Suprapubic skin (tissue), 4 donors: ENCODE measurements at places on chromosomes 16 and 17.

DNA sequence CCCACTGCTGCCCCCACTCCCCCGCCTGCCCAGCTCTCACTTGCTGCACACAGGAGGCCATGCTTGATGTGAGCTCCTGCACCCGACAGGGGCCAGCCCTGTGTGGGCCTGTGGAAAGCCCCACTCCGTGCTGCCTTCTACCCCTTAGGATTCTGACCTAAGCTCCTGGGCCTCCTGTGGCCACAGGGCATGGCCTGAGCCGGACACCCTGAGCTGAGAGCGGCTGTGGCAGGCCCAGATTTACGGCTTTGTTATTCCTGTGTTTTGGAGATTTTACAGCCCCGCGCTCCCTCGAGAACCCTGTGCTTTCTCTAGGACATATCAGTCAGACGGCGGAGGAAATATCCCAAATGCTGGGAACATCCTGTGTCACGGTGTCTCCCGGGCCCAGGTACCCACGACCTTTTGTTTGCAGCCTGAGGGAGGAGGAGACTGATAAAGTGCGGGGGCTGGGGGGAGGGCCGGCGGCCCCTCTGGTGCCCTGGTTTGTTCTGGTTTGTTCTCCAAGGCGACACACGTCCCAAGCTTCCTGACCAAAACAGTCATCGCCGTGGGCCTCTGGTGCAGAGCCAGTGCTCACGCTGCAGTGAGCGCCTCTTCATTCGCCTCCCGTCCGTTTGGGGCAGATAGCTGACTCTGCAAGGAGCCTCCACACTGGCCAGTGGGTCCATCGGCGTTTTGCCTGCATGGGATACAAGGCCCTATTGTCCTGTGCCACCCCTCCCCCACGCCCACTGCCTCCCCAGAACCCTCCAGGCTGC is 363.4 kb downstream of the C16orf95 start:
- no peak overlapping the region for H3K27ac ChIP-seq
- no peak for DNase-seq
- H3K27me3 ChIP-seq = peaks cover 43% of the 10 kb centered on the region
- peaks cover 4% of the 10 kb centered on the region for H3K4me1 ChIP-seq
- no peaks in the 10 kb centered on the region for H3K36me3 ChIP-seq
- no peak overlapping the region for H3K4me3 ChIP-seq

- DNase-seq = no peak
- no peaks in the 10 kb centered on the region for H3K27me3 ChIP-seq
- H3K4me1 ChIP-seq = peaks cover 19% of the 10 kb centered on the region
- H3K36me3 ChIP-seq = no peaks in the 10 kb centered on the region
- H3K27ac ChIP-seq = no peak overlapping the region
Measured at GRCh38 chr16:66039793-66040192, 326.7 kb upstream of the CDH5 start.

- no peaks in the 10 kb centered on the region for H3K27me3 ChIP-seq
- H3K4me1 ChIP-seq = peaks cover 20% of the 10 kb centered on the region
- H3K27ac ChIP-seq = no peak overlapping the region
- no peak for DNase-seq
- H3K36me3 ChIP-seq = peaks cover 37% of the 10 kb centered on the region
Measured at GRCh38 chr17:47837401-47838039, 3.6 kb downstream of the SCRN2 start.

DNA sequence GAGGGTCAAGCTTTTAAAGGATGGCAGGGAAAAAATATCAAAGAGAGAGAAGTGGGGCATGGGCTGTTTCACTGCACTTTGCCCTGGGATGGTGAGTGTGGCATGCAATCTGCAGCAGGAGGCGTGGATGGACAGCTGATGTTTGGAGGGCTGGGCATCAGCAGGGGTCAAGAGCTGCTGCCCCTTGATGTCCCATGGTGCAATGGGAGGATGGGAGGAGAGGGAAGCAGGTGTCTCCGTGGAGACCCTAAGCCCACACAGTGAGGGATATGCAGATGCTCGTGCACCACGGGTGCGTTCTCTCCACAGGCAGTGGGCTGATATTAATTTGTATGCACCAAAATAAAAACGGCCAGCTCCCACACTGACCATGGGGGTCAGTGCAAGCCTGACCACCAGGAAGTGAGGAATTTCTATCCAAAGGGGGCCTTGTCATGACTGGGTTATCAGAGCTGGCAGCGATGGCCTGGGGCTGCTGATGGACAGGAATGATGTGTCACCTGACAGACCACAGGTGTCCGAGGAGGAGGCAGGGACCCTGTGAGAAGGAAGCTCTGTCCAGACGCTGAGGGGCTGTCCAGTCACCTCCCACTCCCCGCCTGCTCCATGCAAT is 183.6 kb downstream of the IRF8 start:
- peaks cover 52% of the 10 kb centered on the region for H3K27me3 ChIP-seq
- H3K27ac ChIP-seq = no peak overlapping the region
- no peaks in the 10 kb centered on the region for H3K36me3 ChIP-seq
- H3K4me3 ChIP-seq = no peak overlapping the region
- H3K4me1 ChIP-seq = no peaks in the 10 kb centered on the region

GRCh38 chr17:78890498-78890897 is 12.5 kb downstream of the CEP295NL start:
- no peak overlapping the region for H3K4me3 ChIP-seq
- H3K4me1 ChIP-seq = peaks cover 57% of the 10 kb centered on the region
- DNase-seq = no peak
- peaks cover 6% of the 10 kb centered on the region for H3K36me3 ChIP-seq
- H3K27ac ChIP-seq = peak overlapping the region; percentile 64

- H3K27ac ChIP-seq = peak overlapping the region; percentile 86
- no peaks in the 10 kb centered on the region for H3K27me3 ChIP-seq
- no peak for DNase-seq
- H3K4me3 ChIP-seq = peak overlapping the region; percentile 89
Measured at GRCh38 chr17:6639586-6640535, 650 bp downstream of the KIAA0753 start.

DNA sequence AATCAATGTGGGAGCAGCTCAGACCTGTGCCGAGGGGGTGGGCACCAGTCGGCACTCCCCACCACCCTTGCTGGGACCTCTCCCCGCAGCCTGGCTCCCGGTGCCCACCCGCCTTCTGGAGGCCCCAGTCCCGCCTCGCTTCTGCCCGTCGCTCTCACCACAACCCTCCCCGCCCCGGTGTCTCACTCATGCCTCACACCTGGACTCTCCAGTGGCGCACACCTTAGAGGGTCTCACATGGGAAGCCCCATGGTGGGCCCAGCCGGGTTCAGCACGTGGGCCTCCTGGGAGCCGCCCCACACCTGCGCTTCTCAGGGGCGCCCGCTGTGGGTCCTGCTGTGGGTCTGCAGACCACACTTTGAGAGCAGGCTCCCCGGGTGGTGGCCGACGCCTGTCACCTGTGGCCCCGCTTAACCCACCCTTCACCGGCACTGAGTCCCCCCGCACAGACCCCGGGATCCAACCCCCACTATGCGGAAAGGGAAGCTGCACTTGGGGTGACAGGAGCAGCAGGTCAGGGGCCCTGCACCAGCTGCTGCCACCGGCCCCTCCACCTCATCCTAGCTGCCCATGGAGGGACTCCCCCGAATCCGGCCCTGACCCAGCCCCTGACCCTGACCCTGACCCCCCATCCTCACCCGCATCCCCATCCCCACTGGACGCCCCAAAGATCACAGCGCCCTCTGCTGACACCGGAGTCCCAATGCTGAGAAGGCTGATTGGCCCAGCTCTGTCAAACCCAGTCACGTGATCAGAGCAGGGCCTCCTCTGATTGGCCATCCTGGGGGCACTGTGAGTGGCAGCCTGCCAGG is 27.4 kb upstream of the SLC38A10 start:
- no peak for DNase-seq
- H3K27me3 ChIP-seq = no peaks in the 10 kb centered on the region
- H3K4me3 ChIP-seq = no peak overlapping the region
- H3K36me3 ChIP-seq = no peaks in the 10 kb centered on the region

DNA sequence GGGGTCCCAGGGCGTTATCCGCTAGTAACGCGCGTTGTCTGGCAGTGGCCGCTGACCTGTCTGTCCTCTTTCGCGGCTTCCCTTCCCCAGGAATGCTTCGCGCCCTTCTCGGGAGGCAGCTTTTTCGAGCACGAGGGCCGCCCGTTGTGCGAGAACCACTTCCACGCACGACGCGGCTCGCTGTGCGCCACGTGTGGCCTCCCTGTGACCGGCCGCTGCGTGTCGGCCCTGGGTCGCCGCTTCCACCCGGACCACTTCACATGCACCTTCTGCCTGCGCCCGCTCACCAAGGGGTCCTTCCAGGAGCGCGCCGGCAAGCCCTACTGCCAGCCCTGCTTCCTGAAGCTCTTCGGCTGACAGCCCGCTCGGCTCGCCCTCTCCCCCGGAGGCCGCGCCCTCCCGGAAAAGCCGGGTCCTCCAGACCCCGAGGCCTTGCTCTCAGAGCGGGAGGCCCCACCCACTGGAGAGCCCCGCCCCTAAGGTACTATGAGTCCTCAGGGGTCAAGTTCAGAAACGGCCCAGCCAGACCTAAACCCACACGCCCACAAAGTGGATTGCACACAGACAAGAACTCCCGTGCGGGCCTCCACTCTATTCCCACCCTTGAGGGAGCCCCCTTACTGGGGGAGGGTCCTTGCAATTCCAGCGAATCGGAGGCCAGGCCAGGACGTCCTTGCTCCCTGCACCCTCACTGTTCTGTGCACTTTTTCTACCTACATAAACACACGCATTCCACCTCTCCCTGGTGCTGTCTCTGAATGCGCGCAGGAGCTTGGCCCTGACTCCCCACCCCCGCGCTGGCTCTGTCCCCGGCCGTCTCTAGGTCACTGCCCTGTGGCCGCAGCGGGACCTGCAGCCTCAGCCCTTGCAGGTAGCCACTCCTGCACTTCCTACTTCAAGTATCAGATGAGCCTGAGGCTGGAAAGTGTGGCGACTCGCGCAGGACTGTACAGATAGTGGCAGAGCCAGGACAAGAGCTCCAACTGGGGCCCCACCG is 5.4 kb upstream of the SLC5A2 start:
- peaks cover 42% of the 10 kb centered on the region for H3K4me1 ChIP-seq
- no peaks in the 10 kb centered on the region for H3K27me3 ChIP-seq
- peak overlapping the region; percentile 19 for H3K27ac ChIP-seq
- DNase-seq = peak; percentile 78
- H3K4me3 ChIP-seq = peak overlapping the region; percentile 43

DNA sequence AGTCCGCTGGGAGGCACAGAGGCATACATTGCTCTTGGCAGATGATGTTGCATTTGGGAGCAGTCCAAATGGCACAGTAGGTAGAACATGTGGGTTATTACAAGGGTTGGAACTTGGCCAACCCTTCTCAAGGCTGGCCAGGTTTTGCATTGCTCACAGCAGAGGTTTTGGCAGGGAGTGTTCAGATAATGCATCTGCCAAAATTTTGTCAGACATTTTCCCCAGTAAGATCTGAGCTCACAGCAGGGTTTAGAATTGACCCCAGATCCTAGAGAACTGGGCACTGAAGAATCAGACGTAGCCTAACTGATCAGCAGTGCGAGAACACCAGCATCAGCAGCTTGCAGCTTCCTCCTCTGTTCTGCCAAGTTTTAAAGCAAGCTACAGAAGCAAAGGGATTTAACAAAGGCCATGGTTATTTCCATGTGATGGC is 468.8 kb upstream of the KIF2B start:
- H3K36me3 ChIP-seq = no peaks in the 10 kb centered on the region
- H3K27me3 ChIP-seq = no peaks in the 10 kb centered on the region
- H3K27ac ChIP-seq = no peak overlapping the region
- H3K4me3 ChIP-seq = no peak overlapping the region
- H3K4me1 ChIP-seq = no peaks in the 10 kb centered on the region
- no peak for DNase-seq

- H3K36me3 ChIP-seq = no peaks in the 10 kb centered on the region
- no peak overlapping the region for H3K4me3 ChIP-seq
- peaks cover 2% of the 10 kb centered on the region for H3K4me1 ChIP-seq
- peaks cover 40% of the 10 kb centered on the region for H3K27me3 ChIP-seq
Measured at GRCh38 chr17:74158761-74159160, 44.7 kb upstream of the RPL38 start.

GRCh38 chr16:61730997-61731396 is 305.2 kb downstream of the CDH8 start:
- H3K27ac ChIP-seq = no peak overlapping the region
- no peak for DNase-seq
- H3K36me3 ChIP-seq = no peaks in the 10 kb centered on the region
- no peaks in the 10 kb centered on the region for H3K27me3 ChIP-seq

DNA sequence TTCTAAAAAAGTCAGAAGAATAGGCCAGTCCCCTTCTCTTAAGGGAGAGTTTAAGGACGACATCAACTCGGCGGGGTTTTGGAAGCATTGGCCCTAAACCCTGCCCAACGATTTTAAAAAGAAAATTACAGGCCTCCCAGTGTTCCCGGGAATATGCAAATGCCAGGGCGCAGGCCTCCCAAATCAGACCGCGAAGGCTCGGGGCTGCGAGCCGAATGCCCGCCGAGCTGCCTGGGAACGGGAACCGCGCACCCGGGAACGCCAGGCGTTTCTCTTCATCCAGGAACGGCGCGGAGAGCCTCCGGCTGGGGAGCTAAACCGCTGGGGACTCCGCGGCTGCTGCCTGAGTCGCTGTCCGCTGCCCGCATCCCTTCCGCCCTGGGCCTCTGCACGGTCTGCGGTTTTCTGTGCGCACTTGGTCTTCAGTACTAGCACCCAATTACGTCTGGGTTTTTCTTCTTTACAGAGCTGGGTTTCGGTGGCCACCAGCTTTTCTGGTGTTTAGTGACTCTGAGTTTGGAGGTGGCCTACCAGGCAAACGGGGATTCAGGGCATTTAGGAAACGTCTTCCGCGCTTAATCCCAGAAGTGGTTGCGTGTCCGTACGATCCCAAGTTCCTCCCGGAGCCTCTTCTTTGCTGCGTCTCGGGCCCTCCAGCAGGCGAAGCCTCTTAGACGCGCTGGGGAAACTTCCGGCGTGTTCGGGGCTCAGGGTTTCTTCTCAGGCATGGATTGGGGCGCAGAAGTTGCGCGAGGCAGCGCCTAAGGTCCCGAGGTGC is 5.7 kb downstream of the IRX5 start:
- peak; percentile 82 for DNase-seq
- peak overlapping the region; percentile 75 for H3K4me3 ChIP-seq
- peaks cover 43% of the 10 kb centered on the region for H3K27me3 ChIP-seq

DNA sequence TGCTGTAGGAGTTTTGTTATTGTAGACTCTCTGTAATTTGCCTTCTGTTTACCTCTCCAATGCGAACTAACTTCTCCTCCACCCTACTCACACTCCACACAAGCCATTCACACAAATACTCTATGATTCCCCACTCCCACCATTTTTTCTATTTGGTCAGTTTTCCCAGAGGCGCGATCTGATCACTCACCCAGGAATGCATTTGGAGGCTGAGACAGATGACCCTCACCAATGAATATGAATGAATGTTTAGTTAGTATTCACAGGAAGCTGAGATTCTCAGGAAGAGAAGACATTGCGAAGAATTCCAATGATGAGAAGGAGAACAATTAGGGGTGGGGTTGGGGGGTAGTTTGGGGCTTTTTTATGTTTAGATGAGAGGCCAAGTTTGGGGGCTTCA is 10.5 kb upstream of the ANKFN1 start:
- no peaks in the 10 kb centered on the region for H3K36me3 ChIP-seq
- DNase-seq = no peak

DNA sequence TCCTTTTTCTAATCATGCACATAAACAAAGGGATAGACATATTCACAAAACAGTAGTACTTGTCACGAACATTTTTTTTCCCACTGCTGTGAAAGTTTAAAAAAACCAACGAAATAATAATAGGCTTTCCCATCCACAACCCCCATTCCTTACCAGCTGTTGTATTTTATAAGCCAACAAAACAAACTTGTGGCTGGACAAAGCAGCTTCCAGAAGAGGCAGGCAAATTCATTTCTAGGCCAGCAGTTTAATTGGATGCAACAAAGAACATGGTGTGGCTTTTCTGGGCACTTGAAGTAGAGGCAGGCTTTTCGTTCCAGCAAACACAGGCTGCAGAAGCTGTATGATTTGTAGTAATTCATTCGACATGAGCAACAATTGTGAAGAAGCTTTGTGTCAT is 56.0 kb upstream of the FAM20A start:
- H3K36me3 ChIP-seq = no peaks in the 10 kb centered on the region
- H3K27me3 ChIP-seq = no peaks in the 10 kb centered on the region
- DNase-seq = no peak
- no peak overlapping the region for H3K4me3 ChIP-seq

GRCh38 chr17:37769050-37769449 is 24.2 kb upstream of the HNF1B start:
- H3K4me1 ChIP-seq = no peaks in the 10 kb centered on the region
- H3K4me3 ChIP-seq = no peak overlapping the region
